Stimulated activated CD8-positive, alpha-beta memory T cell treated with anti-CD3 and anti-CD28 coated beads, Interleukin-4, amount 100 ng/mL, for 1 hour (primary cell): ENCODE measurements at places on chromosomes 7 and 10.

DNA sequence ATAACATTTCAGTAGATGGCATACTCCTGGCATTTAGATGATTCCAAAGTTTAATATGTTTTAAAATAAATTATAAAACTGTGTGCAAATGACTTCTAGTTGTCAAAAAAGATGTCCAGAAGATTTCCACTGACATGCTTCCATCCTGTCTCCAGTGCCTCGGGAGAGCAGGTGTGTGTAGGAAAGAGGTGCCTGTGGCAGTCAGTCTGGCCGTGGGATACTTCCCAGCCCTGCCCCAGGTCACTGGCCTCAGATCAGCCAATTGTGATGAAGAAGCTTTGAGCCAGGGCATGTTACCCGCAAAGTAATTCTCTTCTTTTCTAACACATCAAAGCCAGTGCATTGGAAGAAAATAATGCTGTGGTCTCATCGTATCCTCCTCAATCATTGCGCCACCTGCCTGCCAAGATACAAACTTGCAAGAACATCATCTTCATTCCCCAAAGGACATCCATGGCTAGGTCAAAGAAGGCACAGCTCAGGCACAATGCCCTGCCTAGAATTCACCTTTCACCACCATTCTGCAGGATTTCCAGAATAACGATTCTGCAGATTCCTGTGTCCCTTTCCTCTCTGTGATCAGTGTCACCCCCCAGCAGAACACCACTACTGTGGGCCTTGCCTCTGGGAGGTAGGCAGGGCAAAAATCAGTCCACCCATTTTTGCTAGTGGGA is 6.3 kb upstream of the KCNMA1 start:
- no peak for DNase-seq

DNA sequence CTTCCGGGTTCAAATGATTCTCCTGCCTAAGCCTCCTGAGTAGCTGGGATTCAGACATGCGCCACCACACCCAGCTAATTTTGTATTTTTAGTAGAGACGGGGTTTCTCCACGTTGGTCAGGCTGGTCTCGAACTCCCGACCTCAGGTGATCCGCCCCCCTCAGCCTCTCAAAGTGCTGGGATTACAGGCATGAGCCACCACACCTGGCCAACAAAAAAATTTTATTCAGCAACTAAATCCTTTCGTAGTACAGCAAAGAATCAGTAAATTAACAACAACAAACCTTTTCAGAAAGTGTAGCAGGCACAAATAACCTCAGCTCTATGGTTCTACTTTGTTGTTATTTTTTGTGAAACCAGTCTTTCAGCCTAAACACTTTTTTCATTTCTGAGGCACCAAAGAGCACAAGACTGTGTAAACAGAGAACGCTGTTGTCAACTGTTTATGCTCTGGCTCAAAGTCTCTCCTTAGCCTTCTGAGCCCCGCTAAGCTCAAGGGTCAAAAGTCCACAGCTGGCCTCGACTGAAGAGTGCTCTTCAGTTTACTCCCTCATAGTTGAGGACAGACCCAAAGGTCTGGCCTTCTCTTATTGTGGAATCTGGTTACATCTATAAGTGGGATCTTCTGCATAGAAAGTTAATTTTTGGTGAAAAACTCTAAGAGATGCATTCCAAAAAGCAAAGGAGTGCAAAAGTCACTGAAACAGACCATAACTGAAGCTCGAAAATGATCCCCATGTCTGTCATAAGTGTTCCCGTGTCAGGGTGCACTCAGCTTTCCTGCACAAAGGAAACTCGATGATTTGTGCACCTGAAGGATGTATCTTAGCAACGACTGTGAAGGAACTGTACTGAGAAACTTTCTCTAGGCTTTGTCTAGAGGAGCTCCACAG is 24.6 kb upstream of the DDX50 start:
- DNase-seq = no peak

- no peak for DNase-seq
Measured at GRCh38 chr7:85186521-85187241, at the start of gene SEMA3D. Gene SEMA3D (minus strand): TSS chr7:85187056. CDS start chr7:85121891, 65,165 bp downstream.

DNA sequence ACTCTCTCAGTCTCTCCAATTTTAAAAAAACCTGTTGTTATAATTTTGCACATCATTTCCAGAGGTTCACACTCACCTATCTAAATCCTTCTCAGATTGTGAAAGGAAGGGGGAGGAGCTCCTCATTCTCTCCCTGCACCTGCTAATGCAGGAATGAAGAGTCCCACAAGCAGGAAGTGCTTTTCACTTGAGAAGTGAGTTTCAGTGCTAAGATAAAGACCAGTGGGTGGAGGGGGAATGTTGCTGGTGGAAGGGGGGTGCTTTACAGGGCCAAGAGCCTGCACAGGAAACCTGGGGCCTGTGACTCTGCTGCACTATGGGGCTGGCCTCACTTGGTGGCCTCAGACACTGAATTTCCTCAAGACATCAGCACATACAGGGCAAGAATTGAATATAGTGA is 176.4 kb downstream of the PTPN20 start:
- no peak for DNase-seq

GRCh38 chr7:11355399-11356005 is 381.8 kb downstream of the PHF14 start:
- DNase-seq = no peak

GRCh38 chr10:133421336-133422222 is 2.8 kb downstream of the SPRN start:
- no peak for DNase-seq

DNA sequence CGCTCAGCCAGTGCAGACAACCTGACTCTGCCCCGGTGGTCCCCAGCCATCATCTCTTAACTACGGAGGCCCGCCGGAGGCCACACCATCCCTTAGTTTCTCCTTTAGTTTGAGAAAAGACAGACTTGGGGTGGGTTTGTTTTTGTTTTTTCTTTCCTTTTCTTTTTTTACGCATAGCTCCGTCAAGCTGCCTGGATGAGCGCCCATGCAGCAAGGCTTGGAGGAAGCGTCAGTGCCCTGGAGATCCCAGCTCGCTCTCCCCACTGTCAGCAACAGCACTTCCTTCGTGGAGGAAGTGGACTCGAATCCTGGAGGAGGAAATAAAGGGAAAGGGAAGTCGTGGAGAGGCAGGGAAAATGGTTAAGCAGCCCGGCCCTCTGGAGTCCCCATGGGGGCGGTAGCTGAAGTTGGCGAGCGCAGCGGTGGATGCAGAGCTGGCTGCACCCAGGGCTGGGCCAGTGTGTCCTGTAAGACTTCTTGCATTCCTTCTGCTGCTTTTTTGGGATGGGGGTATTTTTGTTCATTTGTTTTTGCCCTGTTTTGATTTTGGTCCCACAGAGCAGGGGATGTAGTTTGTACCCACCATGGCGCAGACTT is 35.9 kb upstream of the GJD4 start:
- no peak for DNase-seq

- no peak for DNase-seq
Measured at GRCh38 chr7:152451356-152451755, 15.6 kb upstream of the KMT2C start.

DNA sequence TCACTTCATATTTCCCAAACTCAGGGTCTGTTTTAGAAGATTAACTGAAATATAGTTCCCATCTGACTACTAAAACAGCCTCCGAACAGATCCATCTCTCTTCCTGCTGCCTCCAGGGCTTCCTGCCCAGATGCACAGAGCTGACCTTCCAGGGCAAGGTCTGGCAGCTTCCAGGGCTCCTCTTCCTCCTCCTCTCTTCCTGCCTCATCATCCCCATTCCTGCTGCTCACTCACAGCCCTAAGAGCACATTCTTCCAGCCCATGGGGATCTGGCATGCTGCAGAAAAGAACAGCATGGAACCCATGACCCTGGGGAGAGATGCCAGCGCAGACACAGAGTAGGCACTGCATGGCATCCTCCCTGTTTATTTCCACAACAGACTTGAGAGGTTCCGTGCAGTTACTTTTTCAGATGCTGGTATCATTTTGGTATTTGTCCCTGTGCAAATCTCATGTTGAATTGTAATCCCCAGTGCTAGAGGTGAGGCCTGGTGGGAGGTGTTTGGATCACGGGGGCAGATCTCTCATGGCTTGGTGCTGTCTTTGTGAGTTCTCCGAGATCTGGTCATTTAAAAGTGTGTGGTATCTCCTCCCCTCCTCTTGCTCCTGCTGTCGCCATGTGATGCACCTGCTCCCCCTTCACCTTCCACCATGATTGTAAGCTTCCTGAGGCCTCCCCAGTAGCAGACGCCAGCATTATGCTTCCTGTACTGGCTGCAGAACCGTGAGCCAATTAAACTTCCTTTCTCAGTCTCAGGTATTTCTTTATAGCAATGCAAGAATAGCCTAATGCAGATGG is 4.4 kb downstream of the PKD1L1 start:
- DNase-seq = no peak

GRCh38 chr10:72375173-72375572 is 20.5 kb upstream of the DNAJB12 start:
- DNase-seq = no peak

DNA sequence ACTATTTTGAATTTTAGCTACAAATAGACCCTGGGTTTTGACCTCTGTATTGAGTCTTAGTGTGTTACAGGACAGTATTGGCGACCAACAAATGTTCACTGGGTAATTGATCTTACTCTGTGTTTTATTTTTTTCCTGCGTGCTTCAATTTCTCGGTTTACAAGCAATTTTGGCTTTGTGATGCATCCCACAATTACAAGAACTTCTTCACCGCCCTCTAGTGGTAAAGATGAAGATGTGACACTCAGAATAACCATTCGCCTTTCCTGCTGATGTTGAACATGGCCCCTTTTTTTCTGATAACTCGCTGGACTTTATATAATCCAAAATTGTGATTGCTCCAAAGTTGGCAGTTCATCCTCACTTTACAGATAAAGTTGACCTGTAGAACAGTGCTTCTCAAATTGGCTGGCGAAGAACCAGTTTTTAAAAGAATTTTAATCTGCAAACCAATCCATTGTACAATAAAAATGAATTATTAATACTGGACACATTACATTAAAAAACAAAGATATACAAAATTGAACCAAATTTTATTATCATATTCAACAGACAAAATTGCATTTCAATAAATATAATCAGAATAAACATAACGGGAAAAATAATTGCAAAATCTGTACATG is 20.2 kb upstream of the SMC3 start:
- no peak for DNase-seq

- no peak for DNase-seq
Measured at GRCh38 chr7:12256090-12256489, 45.0 kb downstream of the TMEM106B start.

- DNase-seq = no peak
Measured at GRCh38 chr10:11261687-11262493, 244.2 kb downstream of the CELF2 start.

GRCh38 chr7:154853063-154853726 is 149.7 kb downstream of the PAXIP1 start:
- DNase-seq = no peak

DNA sequence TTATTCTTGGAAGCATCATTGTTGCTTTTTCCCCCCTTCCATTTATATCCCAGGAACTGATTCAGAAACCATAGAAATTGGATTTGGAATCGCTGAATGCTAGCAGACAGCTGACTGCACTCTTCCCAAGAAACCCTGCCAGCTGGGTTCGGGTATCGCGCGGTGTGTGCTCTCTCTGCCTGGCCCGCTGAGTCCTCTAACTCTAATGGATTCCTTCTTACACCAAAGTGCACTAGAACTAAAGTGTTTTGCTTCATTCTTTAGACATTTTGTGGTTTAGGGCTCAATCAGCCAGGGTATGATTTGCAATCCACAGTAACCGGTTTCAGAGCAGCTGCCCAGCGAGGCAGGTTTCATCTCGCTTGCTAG is 92.2 kb downstream of the EGFR start:
- no peak for DNase-seq

DNA sequence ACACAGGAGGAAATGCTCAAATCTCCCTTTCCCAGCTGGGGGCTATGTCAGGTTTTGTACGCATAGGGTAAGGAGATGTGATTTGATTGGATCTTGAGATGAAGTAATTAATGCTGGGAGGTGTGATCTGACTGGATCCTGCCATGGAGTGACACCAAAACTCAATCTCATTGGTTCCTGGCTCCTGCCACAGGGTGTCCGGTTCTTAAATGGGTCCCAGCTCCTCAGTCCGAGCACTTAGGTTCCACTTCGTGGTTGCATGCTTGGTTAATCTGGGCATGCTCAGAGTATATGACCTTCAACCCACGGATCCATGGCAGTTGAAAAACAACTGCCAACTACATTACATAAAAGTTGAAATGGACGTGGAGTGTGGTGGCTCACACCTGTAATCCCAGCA is 3.1 kb upstream of the ZNF12 start:
- DNase-seq = no peak

DNA sequence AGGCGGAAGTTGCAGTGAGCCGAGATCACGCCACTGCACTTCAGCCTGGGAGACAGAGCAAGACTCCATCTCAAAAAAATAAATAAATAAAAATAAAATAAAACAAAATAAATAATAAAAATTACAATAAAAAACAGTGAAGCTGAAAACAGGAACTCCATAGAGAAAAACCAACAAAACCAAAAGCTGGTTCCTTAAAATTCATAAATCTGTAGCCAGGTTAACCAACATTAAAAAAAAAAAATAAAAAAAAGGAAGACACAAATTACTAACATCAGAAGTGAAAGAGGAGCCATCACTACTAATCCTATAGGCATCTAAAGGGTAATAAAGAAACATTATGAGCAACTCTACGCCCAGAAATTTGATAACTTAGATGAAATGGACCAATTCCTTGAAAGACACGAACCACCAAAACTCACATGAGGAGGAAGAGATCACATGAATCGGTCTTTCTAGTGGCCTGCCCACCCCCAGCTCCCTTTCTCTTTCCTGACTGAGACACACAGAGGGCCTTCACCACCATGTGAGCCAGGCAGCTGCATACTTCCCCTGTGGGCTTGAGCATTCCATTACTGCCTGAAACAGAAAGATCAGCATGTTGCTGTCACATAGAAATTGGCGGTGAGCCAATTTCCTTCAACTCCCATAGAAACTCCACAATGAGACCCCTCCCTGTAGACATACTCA is 208.7 kb downstream of the MAD1L1 start:
- DNase-seq = no peak
